Stimulated activated CD8-positive, alpha-beta memory T cell treated with anti-CD3 and anti-CD28 coated beads, Interleukin-12 subunit alpha, Interleukin-12 subunit beta, amount 100 ng/mL, for 1 hour (primary cell): ENCODE measurements at places on chromosomes 4 and X.

DNA sequence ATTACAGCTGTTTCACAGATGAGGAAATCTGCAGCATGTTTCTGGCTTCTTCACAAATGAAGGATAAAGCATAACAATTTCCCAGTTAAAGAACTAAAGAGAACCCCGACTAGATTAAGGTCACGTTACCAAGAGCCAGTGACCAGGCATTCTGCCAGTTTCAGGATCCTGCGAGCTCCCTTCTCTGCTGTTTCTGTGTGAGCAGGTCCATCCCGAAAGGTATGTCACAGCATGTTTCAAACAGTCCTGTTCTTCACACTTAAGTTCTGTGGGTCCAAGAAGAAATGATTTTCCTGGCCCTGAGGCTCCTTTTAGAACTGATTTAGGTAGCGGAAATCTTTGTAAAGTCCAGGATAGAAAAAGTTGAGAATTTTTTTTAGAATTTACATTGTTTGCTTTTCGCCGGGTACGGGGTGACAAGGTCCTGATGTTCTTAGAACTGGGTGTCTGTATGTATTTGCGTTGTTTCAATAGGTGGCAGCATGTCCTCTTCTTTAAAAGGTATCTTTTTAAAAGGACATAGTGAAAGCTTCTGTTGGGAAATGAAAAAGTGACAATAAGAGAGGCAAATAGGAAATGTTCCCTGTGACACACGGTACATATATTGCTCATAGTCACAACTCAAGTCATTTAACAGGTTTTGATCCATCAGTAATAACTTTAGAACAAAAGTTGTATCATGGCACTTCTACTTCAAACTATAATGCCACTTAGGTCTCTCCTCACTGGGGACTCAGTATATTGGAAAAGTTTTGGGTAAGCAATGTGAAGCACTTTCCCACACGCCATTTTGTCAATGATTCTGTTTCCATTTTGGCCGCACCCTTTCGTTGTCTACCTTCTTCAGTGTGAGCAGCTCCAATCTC lies 18.4 kb downstream of the IL21 start:
- no peak for DNase-seq

DNA sequence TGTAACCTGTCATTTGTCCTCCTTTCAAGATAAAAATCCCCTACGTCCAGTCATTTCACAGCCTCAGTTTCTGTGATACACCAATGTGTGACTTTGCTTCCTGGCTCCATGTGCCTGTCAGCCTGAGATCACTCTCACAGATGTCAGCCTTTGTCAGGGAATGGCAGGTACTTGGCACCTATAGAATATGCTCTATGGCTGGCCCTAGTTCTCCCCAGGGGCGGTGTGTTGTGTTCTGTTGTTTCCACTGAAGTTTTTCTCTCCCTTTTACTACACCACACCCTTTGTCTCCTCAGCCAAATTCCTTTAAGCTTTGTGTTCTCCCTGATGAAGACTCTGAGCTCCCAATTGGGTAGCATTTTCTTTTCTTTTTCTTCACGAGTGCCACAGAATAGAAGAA lies 81.7 kb downstream of the ALPK1 start:
- DNase-seq: no peak

- no peak for DNase-seq
Observed at GRCh38 chr4:189117426-189117825, 823.2 kb upstream of the FRG1 start.

- DNase-seq: no peak
Observed at GRCh38 chr4:7762376-7763030, 177.2 kb downstream of the AFAP1 start.

DNA sequence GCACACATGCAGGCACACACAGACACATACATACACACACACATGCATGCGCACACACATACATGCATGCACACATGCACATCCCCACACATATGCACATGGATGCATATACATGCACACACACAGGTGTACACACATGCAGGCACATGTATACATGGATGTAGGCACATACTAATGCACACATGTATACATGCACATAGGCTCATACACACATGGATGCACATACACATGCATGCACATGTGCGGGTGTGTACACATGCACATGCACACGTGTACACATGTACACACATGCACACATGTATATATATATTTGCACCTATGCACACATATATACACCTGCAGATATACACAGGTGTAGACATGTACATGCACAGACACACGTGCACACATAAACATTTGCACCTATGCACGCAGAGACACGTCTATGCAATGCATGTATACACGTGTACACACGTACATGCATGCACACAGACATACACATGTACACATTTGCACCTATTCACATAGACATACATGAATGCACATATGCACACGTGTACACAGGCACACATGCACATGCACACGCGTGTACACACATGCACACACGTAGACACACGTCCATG lies 4.0 kb downstream of the PLCXD1 start:
- DNase-seq: no peak

DNA sequence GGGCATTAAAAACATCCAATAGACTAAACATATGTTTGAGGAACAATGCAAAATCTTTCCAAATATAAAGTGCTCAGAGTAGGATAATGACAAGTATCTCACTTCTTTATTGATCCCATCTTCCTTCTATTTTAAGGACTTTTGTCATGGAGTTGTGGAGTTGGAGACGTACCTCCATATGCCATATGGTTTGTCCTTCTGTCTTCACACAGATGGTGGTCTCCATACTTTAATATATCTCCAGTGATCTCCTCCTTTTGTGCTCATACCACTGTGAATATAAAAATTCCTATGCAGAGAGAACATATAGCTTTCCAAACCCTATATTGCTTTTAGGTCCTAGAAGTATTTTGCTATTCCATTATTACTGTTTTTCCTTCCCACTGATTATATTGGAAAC lies 64.5 kb downstream of the GABRB1 start:
- no peak for DNase-seq

DNA sequence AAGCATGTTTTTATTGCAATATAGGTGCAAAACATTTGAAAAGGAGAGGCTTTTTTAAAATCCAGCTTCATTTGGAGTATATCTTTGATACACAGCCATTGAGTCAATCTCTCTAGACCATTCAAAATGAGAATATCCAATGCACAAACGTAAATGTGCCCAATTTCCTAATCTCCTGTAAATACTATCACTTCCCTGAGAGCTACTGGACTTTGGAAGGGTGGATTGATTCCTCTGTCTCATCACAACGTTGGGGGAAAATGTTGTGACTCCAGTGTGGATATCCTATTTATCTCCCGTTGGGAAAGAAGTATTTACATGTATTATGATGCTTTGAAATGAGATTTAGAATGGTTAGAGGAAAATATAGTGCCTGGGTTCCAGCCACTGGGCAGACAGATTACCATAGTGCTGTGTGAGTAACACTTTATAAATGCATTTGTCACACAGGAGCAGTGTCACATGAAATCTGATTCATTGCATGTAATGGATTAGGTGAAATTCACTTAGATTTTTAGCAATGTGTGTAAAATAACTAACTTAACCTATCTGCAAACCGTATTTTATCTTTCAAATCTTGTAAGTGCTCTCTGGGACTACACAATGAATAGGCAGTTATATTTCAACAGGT lies 64.4 kb upstream of the VCX3A start:
- no peak for DNase-seq

DNA sequence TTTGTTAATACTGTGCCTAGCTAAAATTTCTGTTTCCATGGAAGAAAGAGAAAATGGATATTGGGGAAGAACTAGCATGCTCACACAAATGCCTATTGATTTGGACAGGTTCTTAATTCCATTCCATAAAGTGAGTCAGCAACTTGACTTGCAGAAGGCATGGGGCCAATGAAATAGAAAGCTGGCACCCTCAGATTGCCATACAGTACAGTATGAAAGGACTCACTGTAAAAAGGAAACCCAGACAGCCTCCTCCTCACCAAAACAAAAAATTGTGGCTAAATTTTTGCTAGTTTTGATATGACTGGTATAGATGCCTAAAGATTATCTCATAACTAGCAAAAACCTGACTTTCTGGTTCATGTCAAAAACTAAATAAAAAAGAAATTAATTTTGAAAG lies 11.2 kb upstream of the TAB3 start:
- no peak for DNase-seq

- no peak for DNase-seq
Observed at GRCh38 chr4:98406819-98407218, 145.6 kb downstream of the RAP1GDS1 start.

DNA sequence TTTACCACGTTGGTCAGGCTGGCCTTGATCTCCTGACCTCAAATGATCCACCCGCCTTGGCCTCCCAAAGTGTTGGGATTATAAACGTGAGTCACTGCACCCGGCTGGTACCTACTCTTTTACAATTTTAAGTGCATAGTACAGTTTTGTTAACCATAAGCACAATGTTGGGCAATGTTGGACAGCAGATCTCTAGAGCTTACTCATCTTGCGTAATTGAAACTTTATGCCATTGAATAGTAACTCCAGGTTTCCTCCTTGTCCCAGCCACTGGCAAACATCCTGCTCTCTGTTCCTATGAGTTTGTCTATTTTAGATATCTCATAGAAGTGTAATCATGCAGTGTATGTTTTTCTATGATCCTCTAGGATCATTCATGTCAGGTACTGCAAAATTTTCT lies 9.3 kb upstream of the CPE start:
- DNase-seq: no peak

DNA sequence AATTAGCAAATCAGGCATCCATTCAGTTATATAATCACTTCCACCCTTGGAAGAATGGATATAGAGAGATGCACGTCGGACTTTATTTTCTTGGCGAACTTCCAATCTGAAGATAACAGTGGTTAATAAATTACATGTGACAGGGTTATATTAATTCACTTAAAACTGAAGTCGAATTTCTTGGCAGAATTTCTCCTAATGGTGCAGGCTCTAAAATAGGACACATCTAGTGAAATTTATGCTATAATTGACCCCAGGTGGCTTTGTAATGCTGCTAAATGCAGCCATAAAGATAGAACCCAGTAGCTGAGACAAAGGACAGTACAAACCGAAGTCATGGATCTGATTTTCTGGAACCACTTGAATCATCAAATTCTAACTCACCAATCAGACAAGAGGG lies 20.8 kb upstream of the SLC10A4 start:
- DNase-seq: no peak

DNA sequence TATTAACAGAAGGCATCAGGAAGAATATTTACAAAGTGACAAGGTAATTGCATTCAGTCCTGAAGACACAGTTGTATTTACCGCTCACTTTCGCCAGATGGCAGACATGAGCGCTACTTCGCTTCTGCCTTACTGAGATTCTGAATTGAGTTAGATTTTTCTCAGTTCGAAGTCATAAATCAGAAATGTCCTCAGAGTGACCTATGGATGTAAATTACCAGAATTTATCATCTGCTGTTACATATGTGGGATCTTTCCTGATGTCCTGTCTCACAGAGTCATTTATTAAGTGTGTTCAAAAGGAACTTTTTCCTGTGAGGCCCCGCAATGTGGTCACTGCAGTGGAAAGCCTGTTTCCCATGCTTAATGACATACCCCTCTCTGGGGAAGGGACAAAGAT lies 97.3 kb upstream of the DCLK2 start:
- DNase-seq: no peak

DNA sequence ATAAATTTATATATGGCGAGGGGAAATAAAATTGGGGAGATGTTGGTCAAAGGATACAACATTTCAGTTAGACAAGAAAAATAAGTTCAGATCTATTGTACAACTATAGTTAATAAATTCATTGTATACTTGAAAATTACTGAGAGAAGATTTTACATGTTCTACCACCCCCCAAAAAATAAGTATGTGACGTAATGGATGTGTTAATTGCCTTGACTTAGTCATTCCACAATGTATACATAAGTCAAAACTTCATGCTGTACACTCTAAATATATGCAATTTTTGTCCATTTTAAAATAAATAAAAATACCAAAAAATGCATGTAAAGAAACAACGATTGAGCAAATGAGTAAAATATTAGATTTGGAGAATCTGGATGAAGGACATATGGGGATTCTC lies 1.8 kb downstream of the USP11 start:
- DNase-seq: no peak

DNA sequence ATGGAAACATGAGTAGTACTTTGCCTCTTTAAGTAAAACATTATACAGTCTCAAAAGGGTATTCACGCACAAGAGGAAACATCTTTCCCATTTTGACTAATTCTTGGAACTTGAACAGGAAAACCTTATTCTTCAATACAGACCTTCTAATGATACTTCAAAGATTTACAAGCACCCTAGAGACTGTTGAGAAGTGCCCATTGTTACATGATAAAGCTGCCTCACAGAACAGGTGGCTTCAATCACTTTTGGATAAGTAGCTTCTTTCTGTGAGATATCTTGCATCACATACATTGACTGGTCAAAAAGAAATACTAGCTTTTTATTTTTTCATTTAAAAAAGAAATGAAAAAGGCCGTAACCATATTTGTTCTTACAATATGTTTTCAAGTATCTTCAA lies 219.4 kb downstream of the EPHA5 start:
- no peak for DNase-seq

DNA sequence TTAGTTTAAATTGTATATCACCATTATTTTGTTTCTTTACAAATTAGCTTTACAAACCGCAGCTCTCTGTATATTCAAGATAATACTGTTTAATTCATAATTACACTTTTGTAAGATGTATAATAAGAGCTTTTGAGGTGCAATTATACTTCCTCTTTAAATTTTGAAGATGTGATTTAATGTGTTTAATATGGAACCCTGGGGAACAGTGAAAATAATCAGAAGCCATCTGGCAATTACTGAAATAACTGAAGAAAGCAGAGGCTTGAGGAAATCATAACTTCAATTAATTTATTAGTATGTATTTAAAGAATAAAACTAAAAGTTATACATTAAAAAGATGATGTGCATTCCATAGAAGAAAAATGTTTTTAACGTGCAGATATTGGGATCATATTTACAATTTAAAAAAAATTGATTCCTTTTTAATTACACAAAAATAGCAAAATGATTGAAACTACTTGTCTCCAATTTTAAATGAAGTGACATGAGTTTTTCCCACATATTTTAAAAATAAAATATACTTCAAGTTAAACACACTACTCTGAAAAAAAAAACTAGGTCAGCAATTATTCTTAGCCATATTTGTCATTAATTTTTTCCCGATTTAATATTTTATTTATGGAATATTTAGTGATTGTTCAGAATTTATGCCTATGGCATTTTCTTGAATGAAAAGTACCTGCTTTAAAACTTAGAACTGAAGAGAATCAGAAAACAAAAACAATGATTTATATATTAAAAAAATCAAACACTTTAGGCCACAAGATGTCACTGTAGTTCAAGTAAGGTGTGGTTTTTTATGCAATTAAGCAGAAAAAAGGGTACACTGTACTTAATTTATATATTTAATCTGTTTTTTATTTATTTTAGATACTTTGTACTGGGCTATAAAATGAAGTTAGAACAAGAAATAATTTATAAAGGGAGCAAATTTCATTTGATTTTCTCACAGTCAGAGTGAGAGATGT lies 942.7 kb upstream of the NDST4 start:
- no peak for DNase-seq

- DNase-seq: no peak
Observed at GRCh38 chr4:74190919-74191397, 33.0 kb downstream of the MTHFD2L start.

- DNase-seq: no peak
Observed at GRCh38 chr4:111812760-111813159, 332.5 kb upstream of the FAM241A start.
